Stimulated activated naive CD4-positive, alpha-beta T cell (primary cell): ENCODE measurements at places on chromosomes 1 and 21.
A peak's percentile ranks its signal among the peaks of the same experiment; 100 is the strongest.

- no peak for DNase-seq
Observed at GRCh38 chr21:15480160-15480559, 249.6 kb upstream of the USP25 start.

DNA sequence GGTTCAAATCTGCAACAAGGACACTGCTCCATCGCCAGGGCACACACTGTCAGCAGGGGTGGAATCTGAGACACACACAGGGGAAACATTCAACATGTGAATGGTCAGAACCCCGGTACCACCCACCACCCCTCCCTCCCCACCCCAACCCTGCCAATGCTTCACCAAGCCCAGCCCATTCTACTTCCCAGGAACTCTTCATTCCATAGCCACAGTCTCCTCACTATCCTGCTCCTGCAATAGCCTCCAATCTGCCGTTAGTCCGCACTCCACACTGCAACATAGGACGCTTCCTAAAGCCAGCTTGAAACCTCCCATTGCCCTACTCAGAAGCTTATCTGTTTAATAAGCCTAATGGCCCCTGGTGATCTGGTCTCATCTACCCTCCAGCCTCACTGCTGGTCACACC is 7.5 kb upstream of the RAB3B start:
- DNase-seq = no peak

DNA sequence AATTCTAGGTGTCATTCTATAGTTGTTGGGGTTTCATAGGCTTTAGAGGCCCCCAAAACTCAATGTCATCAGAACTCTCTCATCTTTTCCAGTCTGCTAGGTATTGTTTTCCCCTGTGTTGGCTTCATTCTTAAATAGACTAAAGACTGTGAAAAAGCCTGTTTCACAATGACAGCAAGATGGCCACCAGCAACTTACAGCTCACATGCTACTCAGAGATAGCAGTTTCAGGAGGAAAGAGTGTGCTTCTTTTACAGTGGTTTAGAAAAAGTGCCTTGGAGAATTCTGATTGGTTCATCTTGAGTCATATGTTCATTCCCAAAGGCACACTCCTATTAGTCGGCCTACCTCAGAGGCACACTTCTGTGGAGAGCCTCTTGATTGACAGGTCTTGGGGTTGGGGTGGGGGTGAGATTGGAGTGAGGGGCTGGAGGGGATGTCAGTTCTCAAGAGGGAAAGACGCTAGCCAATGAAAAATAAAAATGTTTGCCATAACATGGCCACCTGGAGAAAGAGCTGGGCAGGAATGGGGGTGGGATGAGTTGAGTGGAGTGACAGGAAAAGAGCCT is 8.5 kb downstream of the IL23R start:
- DNase-seq = no peak

- no peak for DNase-seq
Observed at GRCh38 chr21:27108228-27108627, 141.3 kb upstream of the ADAMTS5 start.

GRCh38 chr21:31145274-31145673 is 107.0 kb upstream of the KRTAP19-8 start:
- no peak for DNase-seq

GRCh38 chr1:111851552-111851951 is 95.9 kb downstream of the DDX20 start:
- DNase-seq = no peak

DNA sequence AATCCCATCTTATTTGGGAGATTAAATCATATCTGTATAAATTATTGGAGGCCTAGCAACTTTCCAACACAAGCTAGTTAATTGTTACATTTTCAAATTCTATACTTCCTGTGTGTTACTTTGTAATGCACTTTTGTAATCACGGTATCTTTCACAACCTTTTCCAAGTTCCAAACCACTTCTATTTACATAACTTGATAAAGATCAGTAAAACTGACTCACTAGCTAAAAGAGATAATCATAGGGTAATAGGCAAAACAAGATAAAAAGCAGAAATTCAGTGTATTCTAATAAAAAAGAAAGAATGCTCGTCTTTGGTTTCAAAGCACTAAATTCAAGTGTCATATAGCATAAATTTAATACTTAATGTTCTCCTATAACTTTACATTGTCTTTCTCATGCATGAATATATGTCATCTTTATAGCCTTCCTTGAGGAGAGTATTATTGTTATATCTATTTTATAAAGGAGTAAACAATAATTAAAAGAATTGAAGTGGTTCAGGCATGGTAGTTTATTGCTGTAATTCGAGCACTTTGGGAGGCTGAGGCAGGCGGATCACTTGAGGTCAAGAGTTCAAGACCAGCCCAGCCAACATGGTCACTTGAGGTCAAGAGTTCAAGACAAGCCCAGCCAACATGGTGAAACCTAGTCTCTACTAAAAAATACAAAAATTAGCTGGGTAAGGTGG is 66.4 kb downstream of the RGS13 start:
- no peak for DNase-seq

DNA sequence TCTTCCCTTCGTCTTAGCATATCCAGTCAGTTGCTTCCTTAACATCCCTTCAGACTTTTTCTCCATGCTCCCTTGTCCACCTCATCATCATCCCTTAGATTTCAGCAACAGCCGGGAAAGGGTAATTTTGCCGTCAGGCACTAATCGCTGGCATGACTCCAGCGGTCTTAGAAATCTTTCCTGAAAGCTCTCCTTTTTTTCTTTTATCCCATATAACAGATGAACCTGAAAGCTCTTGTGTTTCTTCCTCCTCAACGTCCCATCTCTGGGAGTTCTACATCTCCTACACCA is 10.4 kb upstream of the BOLA1 start:
- no peak for DNase-seq

DNA sequence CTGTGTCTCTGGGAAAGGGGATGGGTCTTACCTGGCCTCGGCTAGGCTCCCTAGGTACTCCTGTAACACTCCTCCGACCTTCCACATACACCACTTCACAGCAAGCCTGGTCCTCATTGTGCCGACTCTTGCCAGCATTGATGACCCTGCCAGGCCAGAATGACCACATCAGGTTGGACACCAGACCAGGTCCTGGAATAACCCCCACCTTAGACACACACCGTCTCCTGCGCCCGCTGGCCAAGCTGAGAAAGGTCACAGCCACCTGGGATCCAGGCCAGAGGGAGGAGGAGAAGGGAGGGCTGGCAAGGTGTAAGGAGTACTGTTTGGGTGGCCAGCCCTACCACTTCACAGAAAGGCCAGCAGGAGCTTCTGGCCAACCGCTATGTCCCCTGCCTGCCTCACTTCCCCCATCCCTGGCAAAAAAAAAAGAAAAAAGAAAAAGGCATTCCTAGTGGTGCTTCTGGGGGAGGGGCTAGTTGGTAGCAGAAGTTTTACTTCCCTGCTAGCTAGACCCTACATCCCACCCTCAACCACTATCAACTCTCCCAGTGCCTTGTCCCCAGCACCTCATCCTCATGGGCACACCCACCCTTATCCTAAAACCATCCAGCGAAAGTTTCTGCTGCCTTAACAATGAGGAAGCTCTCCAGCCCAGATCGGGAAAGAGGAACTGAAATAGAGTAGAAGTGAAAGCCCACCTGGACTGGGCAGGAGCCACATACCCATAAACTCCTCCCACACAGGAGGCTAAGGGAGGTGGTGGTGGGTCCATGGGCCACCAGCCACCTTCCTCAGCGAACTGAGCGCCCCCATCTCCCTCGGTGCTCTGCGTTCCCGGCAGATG is 1.4 kb downstream of the PPM1J start:
- no peak for DNase-seq

GRCh38 chr1:109905491-109905890 is 5.2 kb upstream of the CSF1 start:
- DNase-seq = no peak

GRCh38 chr1:77348549-77348948 is 66.7 kb downstream of the AK5 start:
- DNase-seq = no peak

DNA sequence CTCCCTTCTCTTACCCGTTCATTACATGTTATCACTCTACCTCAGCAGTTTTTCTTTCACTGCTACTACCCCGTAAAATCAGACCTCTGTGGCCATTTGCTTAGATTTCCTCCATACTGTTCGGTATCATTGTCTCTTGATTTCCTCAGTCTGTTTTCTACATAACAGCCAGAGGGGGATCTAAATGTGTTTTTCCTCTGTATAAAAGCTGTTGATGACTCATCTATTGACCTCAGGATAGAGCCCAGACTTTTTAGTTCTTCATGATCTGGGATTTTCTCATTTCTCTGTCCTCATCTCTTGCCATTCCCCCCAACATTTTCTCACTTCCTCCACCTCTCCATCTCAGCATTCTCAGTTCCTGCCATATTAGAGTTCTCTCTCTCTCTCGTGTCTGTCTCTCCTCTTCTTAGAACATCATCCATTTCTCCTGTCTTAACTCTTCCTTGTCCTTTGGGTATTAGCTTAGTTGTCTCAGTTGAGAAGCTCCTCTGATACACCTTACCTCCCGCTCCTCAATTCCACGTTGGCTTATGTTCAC is 10.5 kb downstream of the OTUD3 start:
- DNase-seq = no peak

DNA sequence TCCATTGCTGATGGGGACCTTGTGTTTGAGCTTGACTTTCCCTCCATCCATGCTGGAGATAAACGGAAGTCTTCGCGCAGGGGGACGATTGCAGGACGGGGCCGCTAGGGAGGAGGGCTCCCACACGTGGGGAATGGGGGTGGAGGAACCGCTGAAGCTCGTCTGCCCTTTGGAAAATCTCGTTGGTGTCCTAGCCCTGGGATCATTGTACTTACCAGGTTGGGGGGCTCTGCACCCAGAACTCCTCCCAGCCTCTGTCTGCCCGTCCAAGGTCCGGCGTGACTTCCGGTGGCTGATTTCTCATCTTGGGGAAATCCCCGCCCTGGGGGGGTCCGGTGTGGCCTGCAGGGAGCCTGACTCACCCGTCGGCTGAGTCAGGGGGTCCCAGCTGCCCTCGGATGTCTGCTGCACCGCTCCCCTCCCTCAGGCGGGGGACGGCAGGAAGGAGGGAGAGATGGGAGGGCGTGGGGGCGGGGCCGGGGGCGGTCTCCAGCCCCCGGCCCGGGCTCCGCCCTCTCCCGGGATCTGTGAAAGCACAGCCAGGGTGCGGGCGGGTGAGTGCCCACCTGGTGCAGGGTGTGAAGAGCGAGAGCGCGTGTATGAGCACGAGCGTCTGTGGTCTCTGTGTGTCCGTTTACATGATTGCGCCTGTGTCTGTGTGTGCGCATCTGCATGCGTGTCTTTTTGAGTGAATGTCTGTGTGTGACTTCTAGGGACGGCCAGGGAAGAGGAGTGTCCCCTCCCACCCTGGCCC is 35.8 kb downstream of the PIK3CD start:
- peak; percentile 30 for DNase-seq

DNA sequence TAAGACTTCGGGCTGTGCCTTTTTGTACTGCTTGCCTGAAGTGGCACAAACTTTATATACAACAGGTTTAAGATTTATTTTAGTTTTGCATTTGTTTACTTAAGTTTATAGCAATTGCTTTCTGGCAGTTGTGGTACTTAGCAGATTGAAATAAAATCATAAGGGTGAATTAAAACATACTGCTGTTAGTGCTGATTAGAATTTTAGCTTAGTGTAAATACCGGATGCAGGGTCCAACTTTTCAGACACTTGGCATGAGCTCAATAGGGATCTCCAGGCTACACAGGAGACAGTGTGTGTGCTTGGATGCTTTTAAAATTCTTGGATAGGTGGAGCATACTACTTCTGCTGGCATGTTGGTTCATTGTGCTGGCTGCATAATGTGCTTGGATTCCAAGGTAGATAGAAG is 159.6 kb downstream of the NFIA start:
- no peak for DNase-seq

DNA sequence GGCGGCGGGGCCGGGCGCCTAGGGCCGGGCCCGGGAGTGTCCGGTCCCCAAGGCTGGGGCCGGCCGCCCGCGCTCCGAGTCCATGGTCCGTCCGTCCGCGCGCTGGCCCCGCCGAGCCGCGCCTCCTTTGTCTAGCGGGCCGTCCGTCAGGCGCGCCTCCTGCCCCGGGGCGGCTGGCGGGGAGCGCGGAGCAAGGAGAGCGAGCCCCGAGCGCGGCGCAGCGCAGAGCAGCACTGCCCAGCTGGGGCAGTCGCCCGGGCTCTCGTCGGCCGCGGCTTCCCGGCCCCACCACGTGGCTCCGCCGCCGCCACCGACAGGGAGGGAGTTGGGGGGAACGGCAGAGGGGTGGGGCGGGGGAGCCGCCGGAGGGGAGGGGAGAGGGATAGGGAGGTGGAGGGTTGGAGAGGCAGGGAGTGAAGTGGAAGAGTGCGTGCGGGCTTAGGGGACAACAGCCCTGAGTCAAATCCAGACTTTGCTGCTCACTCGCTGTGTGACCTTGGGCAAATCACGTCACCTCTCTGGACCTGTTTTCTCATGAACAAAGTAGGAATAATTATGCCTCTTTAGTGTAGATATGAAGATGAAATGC is at the start of gene NKAIN1:
Gene NKAIN1, minus strand, starts transcription at position 235 of the 589 bp plus-strand sequence. CDS start 340 bp downstream, outside the sequence.
- no peak for DNase-seq
